Regular cardiac myocyte (primary cell): ENCODE measurements at places on chromosomes 2 and 18. TPM values are rescaled to one million over a fixed set of nuclear protein-coding genes. Genes with fewer than 3 reads are reported as not detected.

Gene REG3A
- total RNA-seq: not detected in 2 replicates

Gene EDAR
- total RNA-seq: not detected in 2 replicates

Gene TWSG1
- 101 and 160 TPM in 2 replicates for total RNA-seq

Gene SNORC
- total RNA-seq: 0.19 and 0.56 TPM in 2 replicates

Gene ASAP2
- 44.5 and 59.2 TPM in 2 replicates for total RNA-seq

Gene ACKR3
- total RNA-seq: 0.58 and 5.4 TPM in 2 replicates

Gene CIDEA
- total RNA-seq: 0.58 TPM in 1 of 2 replicates, not detected in the other

Gene NGEF
- 0.28 and 1.9 TPM in 2 replicates for total RNA-seq

Gene CNDP1
- not detected in 2 replicates for total RNA-seq

Gene G6PC2
- not detected in 2 replicates for total RNA-seq

Gene COBLL1
- total RNA-seq: 7.7 and 20.9 TPM in 2 replicates

Gene IL37
- not detected in 2 replicates for total RNA-seq

Gene BOLL
- not detected in 2 replicates for total RNA-seq

Gene ATP5F1A
- 620 and 900 TPM in 2 replicates for total RNA-seq

Gene C2orf66
- under 0.01 TPM in 1 of 2 replicates, not detected in the other for total RNA-seq

Gene AFF3
- total RNA-seq: 2.0 and 2.9 TPM in 2 replicates

Gene DNAJC5G
- not detected in 2 replicates for total RNA-seq

Gene CERKL
- under 0.01 TPM in 2 replicates for total RNA-seq

Gene PTPN4
- total RNA-seq: 16.3 and 23.1 TPM in 2 replicates

Gene EVA1A
- total RNA-seq: 67.1 and 80.3 TPM in 2 replicates

Gene GALNT5
- total RNA-seq: 87.6 and 183 TPM in 2 replicates

Gene LRP2
- under 0.01 TPM in 1 of 2 replicates, not detected in the other for total RNA-seq

Gene METTL5
- 35.2 and 49.1 TPM in 2 replicates for total RNA-seq

Gene SERPINB11
- not detected in 2 replicates for total RNA-seq

Gene NOTO
- total RNA-seq: not detected in 2 replicates

Gene NOP58
- 42.3 and 77.8 TPM in 2 replicates for total RNA-seq

Gene ACOXL
- total RNA-seq: under 0.01 TPM in 1 of 2 replicates, not detected in the other

Gene UBXN4
- total RNA-seq: 54.7 and 62.5 TPM in 2 replicates

Gene CRIM1
- total RNA-seq: 486 and 660 TPM in 2 replicates

Gene SLC40A1
- 5.9 and 107 TPM in 2 replicates for total RNA-seq
